ENCODE measurements at places on chromosomes 4 and X.

DNA sequence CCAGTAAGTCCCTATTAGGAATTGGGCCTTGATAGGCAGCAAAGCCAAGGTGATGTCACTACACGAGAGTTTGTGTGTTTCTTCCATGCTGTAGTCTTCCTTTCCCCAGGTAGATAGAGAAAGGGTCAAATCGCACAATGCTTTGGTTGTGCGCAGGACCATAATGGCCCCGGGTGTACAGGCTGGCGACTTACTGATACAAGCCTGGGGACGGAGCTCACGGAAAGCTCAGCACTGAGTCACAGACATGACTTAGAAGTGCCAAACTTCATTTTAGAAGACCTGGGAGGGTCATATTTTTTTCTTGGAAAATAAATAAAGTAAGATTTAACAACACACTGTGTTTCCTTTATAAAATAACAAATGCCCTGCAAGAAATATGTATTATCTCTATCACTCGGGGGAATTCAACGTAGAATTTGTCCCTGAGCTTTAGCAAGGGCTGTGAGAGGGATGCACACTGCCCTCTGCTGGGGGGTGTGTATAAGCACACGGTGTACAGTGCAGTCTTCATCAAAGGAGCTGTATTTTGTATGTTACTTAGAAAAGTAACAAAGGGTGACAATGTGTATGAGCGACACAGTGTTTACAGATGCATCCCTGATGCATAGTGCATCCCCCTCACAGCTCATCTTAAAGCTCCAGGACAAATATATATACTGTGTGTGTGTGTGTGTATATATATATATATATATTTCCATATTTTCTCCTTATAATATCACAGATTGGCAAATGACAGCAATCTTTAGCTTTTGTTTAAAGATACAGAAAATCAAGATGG lies 254.5 kb upstream of the VEGFC start:
- DNase-seq = peak; percentile 12

DNA sequence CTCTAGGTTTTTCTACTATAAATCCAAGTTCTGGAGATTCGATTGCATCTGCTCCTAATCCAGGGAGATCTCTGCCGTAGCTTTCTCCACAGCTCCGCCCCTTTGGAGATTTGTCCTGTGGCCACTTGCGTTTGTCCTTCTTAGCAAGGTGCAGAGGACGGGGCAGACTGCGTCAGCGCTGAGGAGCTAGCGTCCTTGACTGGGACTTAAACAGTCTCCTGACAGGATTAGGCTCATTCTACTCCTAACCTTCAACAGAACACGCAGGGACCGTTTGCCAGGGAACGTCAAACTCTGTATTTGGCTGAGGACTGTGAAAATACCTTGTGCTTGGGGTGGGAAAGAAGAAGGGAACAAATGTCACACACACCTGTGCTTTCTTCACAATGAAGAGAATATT lies 38.6 kb downstream of the SORBS2 start:
- no peak for DNase-seq

GRCh38 chr4:91936311-91936710 lies 367.5 kb upstream of the GRID2 start:
- DNase-seq = no peak

- DNase-seq = no peak
Observed at GRCh38 chr4:9859810-9860209, 78.4 kb downstream of the DRD5 start.

DNA sequence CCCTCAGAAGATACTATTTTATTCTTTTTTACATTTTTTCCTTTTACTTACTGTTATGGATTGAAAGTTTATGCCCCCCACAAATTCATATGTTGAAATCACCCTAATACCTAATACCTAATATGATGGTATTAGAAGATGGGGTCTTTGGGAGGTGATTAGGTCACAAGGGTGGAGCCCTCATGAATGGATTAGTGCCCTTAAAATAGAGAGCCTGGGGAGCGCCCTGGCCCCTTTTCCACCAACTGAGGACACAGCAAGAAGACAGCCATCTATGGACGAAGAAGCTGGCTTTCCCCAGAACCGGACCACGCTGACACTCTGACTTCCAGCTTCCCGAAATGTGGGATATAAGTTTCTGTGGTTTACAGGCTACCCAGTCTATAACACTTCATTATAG lies 58.6 kb upstream of the FAT1 start:
- DNase-seq = no peak

- DNase-seq = no peak
Observed at GRCh38 chr4:56699537-56700105, 18.5 kb upstream of the HOPX start.

DNA sequence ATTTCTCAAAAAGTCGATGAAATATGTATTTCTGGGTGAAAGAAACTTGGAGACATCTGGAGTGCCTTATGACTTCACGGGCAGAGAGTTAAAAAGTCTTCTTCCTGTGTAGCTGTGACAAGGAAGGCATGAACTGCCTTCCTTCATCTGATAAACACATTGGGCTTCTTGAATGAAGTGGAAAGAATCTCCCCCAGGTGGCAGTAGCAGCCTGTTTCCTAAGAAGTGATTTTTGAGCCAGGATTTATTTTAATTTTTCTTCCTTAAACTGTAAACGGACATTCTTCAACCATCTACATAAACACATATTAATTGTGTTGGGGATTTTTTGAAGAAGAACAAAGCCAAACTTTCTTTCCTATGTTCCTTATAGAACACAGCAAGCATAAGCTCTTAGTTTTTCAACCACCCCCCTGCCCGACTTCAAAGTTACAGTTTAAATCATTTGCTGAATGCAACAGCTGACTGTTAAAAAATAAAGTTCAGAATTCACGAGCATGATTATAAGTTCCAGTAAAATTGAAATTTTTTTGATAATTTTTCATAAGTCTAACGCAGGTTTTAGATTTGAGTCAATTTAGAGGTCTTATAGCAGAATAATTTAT lies 980 bp upstream of the GIMD1 start:
- DNase-seq = peak; percentile 1

DNA sequence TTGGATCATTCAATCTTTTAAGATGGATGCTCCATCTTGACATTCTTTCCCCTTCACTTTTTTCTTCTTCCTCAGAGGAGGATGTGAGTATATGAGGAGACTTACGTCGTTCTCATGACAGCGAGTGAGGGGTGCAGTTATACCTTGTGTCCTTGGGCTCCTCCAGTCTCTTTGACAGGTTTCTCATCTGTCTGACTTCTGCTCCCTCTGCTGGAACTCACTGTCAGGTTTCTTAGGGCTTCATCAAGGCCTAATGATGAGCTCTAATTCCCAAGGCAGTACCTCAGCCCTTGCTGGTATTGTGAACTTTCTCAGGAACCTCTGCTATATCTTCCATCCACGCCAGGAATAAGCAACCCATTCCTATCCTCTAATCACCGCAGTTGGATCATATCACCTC lies 237.8 kb upstream of the ADGRL3 start:
- no peak for DNase-seq

- DNase-seq = no peak
Observed at GRCh38 chr4:133483600-133484246, 334.6 kb downstream of the PCDH10 start.

- DNase-seq = no peak
Observed at GRCh38 chr4:128225148-128225547, 62.5 kb downstream of the PGRMC2 start.

DNA sequence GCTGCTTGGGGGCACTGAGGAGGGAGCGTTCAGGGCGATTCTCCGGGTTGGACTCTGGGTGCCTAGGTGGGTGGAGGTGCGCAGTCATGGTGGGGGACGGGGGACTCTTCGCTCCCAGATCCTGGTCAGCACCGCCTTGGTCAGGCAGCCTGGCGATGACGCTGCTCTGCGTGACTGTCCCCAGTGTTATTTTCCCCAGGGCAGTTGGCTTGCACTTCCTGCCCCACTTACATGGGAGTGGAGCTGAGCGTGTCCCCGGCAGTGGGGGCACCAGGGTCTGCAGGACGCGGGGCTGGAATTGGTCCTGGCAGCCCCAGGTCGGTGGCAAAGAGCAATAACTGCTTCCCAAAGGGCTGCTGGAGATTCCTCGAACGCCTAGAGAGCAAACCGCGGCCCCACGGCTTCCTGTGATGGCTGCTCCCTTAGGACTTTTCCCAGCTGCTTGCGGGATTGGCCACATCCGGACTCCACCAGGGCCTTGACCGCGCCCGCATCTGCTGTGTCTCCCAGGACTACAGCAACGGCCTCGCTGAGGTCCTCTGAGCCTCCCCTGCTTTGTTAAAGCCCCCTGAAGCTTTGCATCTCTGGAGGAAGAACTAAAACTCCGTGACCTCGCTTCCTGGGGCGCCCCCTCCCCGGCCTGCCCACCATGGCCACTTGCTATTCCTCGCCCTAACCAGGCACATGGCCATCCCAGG lies 35.3 kb upstream of the GPR78 start:
- no peak for DNase-seq

GRCh38 chr4:8343262-8343966 lies 73.9 kb downstream of the HTRA3 start:
- no peak for DNase-seq

GRCh38 chr4:137700072-137700471 lies 167.8 kb upstream of the PCDH18 start:
- no peak for DNase-seq

DNA sequence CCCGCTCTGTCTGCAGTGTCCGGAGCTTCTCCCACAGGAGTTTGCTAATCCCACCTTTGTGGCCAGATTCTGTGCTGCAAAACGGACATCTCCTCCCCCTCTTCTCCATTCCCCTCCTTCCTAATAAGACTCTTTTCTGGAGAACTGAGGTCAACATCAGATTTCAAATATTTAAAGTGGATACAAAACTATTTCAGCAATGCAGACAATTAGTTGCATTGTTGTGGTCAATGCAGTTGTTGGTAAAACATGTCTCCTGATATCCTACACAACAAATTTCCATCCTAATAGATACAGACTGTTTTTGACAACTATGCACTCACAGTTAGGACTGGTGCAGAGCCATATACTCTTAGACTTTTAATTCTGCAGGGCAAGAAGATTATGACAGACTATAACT lies 5.1 kb upstream of the MCUB start:
- DNase-seq = no peak

GRCh38 chr4:11120435-11120834 lies 308.3 kb downstream of the HS3ST1 start:
- no peak for DNase-seq

DNA sequence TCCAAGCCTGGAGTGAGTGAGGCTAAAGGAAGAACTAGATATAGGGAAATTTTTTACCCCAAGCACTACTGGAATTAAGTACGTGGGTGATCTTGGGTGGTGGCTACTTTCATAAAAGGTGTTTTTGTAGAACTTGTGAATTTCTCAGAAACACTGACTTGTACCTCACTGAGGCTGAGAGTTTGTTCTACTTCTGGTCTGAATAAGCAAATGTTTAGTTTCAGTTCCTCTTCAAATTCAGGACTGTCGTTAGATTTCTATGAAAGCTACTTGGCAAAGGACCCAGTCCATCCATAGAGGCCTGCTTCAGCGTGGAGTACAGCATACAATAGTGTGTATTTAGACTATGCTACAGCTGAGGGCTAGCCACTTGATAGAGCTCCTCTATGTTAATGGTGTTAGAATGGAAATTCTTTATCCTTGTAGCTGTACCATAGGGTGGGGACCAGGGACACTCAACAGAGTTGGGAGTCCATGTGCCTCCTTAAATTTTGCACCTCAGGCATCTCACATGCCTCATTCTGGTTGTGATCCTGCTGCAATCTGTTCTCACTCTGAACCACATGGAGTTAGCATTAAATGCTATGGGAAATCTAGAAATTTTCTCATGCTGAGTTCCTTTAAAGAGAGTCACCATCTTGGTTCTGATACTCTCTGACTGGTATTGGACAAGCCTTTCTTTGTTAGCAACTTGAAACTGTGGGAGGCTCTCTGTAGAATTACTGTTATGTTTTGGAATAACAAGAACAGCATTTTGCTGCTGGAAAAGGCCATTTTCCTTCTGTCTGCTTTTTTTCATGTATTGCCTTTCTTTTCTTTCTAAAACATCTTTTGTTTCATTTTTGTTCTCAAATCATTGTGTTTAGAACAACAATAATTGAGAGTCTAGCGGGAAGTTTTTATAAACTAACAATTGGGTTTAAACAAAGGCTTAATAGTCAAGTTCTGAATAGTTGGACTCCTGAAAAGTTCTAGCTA lies 86.8 kb downstream of the PDGFRA start:
- DNase-seq = no peak

- DNase-seq = no peak
Observed at GRCh38 chrX:99719140-99719539, 690.9 kb downstream of the PCDH19 start.

DNA sequence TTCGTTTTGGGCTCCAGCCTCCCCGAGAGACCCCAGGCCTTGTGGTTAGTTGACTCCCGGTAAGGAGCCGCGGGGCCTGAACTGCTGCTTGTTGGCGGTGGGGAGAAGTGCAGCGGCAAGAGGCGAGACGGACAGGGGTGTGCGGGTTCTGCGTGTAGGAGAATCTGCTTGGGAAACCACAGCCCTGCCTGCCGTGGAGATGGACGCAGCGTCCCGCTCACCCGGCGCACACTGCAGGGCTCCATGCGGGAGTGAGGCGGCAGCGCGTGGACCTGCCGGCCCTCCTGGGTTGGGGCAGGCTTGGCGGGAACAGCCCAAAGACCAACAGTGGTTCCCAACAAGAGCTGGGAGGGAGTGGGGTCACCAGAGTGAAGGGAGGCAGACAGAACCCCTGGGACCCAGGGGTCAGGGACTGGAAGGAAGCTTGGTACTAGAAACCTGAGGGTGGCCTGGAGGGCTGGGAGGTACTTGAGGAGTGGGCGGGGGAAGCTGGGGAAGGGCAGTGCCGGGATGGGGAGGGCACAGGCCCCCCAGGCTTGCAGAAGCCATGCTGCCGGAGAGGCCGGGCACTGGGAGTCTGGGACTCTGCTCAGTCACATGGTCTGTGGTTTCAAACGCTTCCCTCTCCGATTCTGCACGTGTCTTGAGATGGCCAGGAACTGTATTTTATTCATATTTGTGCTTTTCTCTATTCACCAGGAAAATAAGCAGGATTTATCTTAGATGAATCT lies 70.8 kb downstream of the RGS12 start:
- no peak for DNase-seq

DNA sequence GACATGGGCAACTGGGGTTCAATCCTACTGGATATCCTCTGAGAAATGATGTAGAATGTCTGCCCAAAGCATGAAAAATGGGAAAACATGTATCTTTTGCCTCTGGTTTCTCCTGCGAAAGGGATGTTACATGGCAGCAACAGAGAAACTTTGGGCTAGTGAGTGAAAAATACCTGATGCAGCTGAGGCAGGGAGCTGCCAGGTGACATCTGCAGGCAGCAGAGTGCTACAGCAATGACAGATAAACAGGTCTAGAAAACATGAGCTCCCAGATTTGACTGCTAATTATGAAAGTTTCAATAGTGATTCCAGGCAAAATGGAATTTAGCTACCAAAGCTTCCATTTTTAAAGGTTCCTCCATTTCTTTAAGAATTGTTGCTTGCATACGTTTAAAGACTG lies 4.8 kb upstream of the CXCL1 start:
- DNase-seq = no peak

- DNase-seq = no peak
Observed at GRCh38 chrX:107721318-107721717, 54.3 kb downstream of the TSC22D3 start.

DNA sequence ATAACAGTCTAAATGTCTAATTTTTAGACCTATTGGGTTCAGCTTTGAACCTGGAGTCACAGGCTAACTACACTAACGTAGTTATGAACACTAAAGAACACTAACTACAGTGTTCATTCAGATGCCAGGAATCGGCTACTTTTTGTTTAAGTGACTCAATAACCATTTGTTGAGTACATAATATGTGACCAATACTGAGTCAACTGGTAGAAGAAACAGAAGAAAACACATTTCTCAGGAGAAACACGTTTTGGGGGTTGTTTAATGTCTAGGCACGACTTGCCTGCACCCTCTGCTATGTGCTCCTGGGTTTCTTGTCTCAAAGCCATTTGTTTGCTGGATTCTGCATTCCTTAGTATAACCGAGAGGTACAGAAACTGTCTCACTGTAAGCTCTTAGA lies 18.6 kb upstream of the CLNK start:
- no peak for DNase-seq

GRCh38 chr4:153808175-153808574 lies 19.3 kb upstream of the SFRP2 start:
- DNase-seq = no peak

Data from CD8-positive, alpha-beta memory T cell (primary cell).